ENCODE measurements at places on chromosomes 1 and 21. TPM values are rescaled to one million over a fixed set of nuclear protein-coding genes. Genes with fewer than 3 reads are reported as not detected.

The NMNAT2 gene
- 0.05 TPM for total RNA-seq

The TRIM46 gene
- total RNA-seq = 19.8 TPM

The KLHDC7A gene
- not detected for total RNA-seq

The ATAD3C gene
- 0.56 TPM for total RNA-seq

The GDAP2 gene
- 26.2 TPM for total RNA-seq

The HSD3B2 gene
- not detected for total RNA-seq

The FTCD gene
- total RNA-seq = not detected

The IL24 gene
- 0.25 TPM for total RNA-seq

The GUCA2A gene
- total RNA-seq = not detected

The C1orf87 gene
- not detected for total RNA-seq

The CFH gene
- 2.5 TPM for total RNA-seq

The FAM177B gene
- not detected for total RNA-seq

The FALEC gene
- total RNA-seq = not detected

The C4BPB gene
- total RNA-seq = 15.6 TPM

The CLDN19 gene
- total RNA-seq = not detected

The MMEL1 gene
- 2.0 TPM for total RNA-seq

The CACNA1S gene
- total RNA-seq = not detected

The RTCA gene
- 59.5 TPM for total RNA-seq

The HSF2BP gene
- 0.71 TPM for total RNA-seq

The EMC1 gene
- 45.2 TPM for total RNA-seq

The MPC2 gene
- total RNA-seq = 51.7 TPM

The LIN9 gene
- 11.0 TPM for total RNA-seq

The CAPN8 gene
- not detected for total RNA-seq

The NSUN4 gene
- total RNA-seq = 28.7 TPM

The TENT5C gene
- total RNA-seq = 14.7 TPM

The SEMA4A gene
- 4.6 TPM for total RNA-seq

The OVAAL gene
- total RNA-seq = not detected

The GBP4 gene
- 147 TPM for total RNA-seq

The ZMYND12 gene
- total RNA-seq = not detected

The SLAMF7 gene
- 60.1 TPM for total RNA-seq

The PDPN gene
- total RNA-seq = not detected

The KRTAP12-2 gene
- total RNA-seq = not detected

The CD101 gene
- 1.9 TPM for total RNA-seq

The PADI4 gene
- total RNA-seq = 0.17 TPM

Data from T-helper 1 cell treated with Interleukin-12 subunit alpha and Interleukin-12 subunit beta and Interleukin-4 antibody, amounts not matched to agents 30 ng/mL and 1 ng/mL, for 36 hours (primary cell).